ENCODE measurements at places on chromosomes 3 and 15.

DNA sequence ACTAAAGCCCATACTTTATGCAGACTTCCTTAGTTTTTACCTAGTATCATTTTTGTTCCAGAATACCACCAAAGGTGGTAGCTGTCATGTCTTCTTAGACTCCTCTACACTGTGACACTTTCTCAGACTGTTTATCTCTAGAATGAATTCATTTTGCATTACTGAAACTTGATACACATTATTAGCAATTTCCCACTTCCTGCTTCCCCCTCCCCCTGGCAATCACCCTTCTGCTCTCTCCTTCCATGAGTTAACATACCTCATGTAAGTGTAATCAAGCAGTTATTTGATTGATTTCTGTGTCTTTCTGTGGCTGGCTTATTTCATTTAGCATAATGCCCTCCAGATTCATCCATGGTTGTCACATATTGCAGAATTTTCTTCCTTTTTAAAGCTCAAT is 204.9 kb downstream of the STAG1 start:
- no peak for DNase-seq

GRCh38 chr3:133805384-133805701 is 272 bp upstream of the SRPRB start:
- DNase-seq = no peak

DNA sequence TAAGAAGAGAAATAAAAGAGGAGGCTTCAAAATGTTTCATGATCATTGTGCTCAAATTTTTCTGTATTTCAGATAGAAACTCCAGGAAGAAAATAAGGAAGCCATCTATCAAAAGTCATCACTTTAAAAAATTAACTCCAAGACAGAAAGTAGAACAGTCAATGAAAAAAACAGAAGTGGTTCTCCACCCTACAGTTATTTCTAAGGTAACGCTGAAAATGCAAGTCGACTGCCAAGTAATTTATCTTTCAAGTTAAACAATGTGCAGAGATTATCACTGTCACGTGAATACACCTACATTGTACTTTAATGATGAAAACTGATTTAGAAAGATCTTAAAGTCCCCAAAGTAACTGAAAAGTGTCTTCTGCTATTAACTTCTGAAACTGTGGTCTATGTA is 78.5 kb upstream of the SNRPA1 start:
- DNase-seq = no peak

- no peak for DNase-seq
These were observed 17.5 kb upstream of the SPTSSB start for GRCh38 chr3:161388855-161389254.

DNA sequence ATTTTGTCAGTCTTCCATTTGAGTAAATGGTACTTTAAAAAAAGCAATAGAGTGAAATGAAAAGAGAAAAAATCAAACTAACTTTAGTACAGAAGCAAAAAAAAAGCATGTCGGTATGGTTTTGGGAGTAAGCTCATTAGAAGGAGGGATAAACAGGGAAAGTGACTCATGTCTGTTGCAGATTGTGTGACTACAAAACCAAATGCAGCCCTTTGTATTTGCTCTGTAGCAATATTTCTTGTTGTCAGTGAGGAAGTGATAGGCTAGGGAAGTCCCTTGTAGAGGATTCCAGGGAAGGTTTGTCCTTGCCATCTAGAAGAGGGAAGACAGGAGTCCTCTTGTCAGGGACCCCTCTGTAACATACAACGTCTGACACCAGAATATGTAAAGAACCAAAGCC is 150.5 kb upstream of the POU1F1 start:
- no peak for DNase-seq

All from COLO829 (cell line).